Activated CD8-positive, alpha-beta memory T cell treated with anti-CD3 and anti-CD28 coated beads, Interleukin-2, amount 10 ng/mL, durations not matched to agents 7 days and 5 days (primary cell): ENCODE measurements at places on chromosomes 7 and 10. TPM values are rescaled to one million over a fixed set of nuclear protein-coding genes. Genes with fewer than 3 reads are reported as not detected.

GRCh38 chr10:116237970-116238369 is 35.0 kb downstream of the GFRA1 start:
- no peak for DNase-seq

- no peak for DNase-seq
Measured at GRCh38 chr10:54900584-54900983, 99.6 kb upstream of the PCDH15 start.

DNA sequence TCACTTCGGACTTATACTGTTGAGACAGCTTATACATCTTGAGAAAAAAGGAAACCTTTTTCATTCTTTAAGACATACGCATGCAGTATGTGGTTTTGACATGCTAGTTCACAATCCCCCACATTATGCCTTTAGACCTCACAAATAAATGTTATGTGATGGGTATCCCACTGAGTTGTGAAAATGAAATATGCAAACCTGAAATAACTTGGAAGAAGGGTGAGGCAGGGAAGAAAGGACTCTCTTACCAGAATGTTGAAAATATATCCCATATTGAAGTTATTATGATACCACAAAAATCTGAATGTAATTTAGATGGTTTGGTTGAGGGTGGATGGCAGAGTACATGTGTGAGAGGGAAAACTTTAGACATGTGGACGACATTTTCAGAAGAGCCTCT is 379.8 kb downstream of the BBS9 start:
- no peak for DNase-seq

Gene MMRN2
- not detected for total RNA-seq

DNA sequence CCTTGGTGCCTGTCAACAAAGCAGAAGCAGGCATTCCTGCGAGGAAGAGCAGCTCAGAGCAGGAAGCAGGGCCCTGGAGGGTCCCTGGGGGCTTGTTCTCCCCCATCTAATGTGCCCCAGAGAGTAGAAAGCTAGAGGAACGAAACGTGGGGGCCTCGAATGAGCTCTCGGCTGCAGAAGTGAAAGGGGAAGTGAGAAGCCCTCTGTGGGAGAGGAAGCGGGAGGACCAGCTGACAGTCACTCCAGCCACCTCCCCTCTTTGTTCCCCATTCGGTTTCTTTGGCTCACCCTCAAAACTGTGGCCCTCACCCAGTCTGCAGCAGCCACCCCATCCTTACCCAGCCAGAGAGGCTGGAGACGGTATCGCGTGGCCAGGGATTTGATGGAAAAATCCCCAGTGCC is 25.0 kb downstream of the C10orf105 start:
- DNase-seq: peak; percentile 76

DNA sequence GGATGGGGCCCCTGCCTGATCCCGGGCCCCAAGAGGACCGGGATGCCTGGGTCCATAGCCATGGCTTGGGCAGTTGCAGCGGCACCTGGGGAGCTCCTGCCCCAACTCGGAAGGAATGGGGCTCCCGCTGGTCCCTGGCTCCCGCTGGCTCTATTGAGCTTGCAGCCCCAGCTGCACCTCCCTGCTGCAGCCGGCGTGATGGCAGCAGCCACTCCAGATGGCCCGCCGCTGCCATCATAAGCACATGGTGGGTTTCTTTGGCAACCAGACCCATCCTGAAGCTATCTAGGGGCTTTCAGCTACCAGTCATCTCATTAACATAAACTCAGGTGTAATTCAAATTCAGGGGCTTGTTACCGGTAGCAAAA is 11.1 kb upstream of the DNMBP start:
- no peak for DNase-seq

Gene FAM237B
- not detected for total RNA-seq

- no peak for DNase-seq
Measured at GRCh38 chr10:6039711-6040110, 22.5 kb downstream of the IL2RA start.

DNA sequence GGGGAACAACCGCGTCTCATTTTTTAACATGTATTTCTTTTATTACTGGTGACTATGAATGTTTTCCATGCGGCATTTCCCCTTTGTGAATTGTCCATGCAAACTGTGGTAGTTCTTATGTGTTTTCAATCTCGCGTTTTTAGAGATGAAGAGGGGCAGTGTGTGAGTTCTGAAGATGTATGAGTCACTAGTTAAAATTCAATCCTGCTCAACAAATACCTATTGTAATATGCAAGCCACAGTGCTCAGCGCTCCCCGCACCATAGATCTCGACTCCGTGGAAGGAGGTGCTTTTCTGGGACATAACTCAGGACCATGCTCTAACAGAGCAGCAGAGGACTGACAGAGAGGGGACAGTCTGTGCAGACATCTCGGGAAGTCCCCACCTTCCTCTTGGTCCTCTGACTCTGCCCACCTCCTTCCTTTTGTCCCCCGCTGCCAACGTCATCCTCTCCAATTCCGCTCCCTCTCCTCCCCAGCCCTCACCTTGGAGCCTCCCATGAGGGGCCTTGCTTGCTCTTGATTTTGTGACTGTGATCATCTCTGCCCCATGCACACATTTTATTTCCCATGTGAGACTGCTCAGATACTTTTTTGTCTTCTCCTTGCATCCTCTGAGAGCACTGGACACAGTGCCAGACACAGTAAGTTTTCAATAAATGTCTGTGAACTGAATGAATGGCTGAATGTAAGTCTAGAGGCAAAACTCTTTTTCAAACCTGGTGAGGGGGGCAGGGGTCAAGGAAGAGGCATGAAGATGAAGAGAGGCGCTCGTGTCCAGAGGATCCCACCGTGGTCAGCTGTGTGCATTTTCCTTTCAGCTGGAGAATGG is 42.7 kb upstream of the PLEKHA1 start:
- no peak for DNase-seq

GRCh38 chr10:69375307-69376151 is 41.2 kb downstream of the TACR2 start:
- DNase-seq: no peak

GRCh38 chr7:132255898-132256297 is 320.4 kb downstream of the PLXNA4 start:
- no peak for DNase-seq

DNA sequence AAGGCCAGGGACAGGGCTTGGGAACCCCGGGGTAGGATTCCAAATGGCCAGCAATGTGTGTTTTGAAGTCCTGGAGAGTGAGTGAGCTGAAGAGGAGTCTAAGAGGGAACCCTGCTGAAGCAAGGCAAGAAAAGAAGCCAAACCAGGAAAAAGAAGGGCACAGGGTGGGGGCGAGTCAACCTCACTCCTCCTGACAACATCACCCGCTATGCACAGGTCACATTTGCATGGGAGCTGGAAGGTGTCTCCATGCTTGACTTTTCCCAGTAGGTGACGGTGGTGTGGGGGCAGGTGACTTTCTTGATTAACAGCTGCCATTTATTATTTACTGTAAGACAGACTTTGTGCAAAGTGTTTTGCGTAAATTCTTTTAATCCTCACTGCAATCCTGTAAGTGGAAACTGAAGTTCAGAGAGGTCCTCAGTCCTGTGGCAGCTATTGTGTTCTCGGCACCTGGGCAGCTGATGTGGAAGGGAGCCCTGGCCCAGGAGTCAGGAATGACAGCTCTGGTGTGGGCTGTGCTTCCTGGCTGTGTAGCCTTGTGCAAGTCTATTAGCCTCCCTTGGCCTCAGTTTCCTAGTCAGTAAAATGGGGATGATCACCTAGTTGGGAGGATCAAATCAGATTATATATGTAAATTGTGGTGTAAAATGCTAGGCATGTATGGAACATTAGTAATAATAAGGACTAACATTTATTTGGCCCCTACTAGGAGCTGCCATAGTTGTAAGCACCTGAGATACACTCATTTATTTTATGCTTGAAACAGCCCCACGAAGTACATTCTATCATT is 90.9 kb downstream of the SH3PXD2A start:
- no peak for DNase-seq

DNA sequence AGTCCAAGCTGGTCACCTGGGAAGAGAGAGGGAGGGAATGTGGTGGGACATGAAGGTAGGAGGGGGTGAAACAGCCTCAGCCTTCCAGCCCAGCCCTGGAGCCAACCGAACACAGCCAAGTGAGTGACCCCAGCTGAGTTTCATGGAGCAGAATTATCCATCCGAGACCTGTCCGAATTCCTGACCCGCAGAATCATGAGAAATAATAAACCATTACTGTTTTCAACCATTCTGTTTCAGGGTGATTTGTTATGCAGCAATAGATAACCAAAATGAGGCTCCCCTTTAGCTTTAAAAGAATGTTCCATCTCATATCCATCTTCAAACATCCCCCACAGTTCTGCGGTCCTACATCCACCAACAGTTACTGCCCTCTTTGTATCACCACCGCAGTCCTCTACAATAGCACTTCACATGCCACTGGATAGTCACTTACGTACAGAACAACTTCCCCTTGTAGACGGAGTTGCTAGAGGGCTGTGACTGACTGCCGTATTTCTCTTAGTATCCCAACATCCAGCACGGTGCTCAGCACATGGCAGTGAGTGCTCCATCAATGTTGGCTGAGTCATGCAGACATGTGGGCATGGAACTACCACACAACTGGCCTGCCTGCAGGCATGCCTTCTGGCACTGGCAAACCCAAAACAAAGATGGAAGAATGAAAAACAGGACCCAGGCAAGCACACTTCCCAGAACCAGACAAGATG is 18.5 kb downstream of the KIAA1549 start:
- no peak for DNase-seq

GRCh38 chr10:51028420-51028819 is 45.9 kb upstream of the PRKG1 start:
- no peak for DNase-seq

- peak; percentile 51 for DNase-seq
Measured at GRCh38 chr7:38796626-38797501, 112.1 kb downstream of the VPS41 start.

Gene MSMB
- not detected for total RNA-seq

- DNase-seq: no peak
Measured at GRCh38 chr10:13627459-13628310, 40.9 kb downstream of the PRPF18 start.

Gene CNNM1
- total RNA-seq: not detected

- no peak for DNase-seq
Measured at GRCh38 chr10:70891627-70892026, 3.3 kb upstream of the PCBD1 start.
